ENCODE measurements at places on chromosomes 1 and 21.

DNA sequence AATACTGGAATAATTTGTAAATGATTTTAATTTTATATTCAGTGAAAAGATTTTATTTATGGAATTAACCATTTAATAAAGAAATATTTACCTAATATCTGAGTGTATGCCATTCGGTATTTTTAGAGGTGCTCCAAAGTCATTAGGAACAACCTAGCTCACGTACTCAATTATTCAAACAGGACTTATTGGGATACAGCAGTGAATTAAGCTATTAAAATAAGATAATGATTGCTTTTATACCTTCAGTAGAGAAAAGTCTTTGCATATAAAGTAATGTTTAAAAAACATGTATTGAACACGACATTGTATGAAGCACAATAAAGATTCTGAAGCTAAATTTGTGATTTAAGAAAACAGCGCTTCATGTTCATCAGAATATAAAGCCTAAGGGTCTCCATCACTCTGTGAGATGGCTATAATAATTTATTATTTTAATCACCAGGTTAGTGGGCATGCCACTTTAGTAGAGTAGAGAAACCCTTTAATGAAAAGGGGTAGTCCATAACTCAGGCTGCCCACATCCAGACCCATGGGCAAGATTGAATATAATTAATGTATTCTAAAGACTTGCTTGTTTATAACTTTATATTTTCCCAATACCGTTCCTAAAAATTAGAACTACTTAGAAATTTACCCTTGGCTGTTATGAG is 3.2 kb downstream of the CCN1 start:
- no peak for DNase-seq

DNA sequence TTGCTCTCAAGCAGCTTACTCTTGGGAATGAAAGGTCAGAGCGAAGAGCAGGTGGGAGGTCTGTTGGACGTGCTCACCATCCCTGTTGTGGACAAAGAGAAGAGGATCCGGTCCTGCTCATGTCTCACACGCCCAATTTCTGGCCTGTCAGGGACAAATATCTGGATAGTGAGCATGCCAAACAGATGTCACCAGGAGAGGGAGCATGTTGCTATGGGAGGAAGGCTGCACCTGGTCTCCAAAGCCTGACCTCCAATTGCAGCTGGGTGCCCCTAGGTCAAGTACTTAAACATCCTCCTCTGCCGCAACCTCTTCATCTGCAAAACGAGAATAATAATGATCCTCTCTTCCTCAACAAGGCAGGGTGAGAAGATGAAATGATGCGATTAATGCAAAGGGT is 53.4 kb downstream of the DMRTA2 start:
- peak; percentile 7 for DNase-seq

DNA sequence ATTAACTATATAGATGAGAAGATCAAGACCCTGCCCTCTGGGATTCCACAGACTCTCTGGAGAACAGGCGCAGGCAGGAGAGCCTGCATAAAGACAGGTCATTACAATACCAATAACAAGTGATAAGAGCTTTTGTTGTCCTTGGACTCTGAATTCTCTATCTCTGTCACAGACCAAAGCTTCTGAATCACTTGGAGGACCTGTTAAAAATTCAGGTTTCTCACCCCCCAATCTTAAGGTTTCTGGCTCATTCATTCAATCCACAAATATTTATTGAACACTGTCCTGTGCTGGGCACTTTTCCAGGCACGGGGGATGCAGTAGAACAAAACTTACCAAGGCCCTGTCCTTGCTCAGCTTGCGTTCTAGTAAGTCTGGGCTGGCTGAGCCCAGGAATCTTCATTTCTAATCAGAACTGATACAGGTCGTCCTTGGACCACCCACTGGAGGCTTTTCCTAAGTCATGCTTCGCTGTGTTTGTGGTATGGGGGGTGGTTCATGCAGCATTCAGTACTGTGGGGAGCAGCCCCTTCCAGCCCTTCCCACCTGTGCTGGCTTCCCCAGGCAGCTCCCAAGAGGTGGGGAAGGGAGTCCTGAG is 1.4 kb downstream of the EFNA4 start:
- no peak for DNase-seq

- DNase-seq, result peak; percentile 21
Measured at GRCh38 chr1:64135462-64136223, 67.8 kb upstream of the UBE2U start.

GRCh38 chr1:226590614-226591013 is 42.0 kb downstream of the STUM start:
- DNase-seq, result no peak

DNA sequence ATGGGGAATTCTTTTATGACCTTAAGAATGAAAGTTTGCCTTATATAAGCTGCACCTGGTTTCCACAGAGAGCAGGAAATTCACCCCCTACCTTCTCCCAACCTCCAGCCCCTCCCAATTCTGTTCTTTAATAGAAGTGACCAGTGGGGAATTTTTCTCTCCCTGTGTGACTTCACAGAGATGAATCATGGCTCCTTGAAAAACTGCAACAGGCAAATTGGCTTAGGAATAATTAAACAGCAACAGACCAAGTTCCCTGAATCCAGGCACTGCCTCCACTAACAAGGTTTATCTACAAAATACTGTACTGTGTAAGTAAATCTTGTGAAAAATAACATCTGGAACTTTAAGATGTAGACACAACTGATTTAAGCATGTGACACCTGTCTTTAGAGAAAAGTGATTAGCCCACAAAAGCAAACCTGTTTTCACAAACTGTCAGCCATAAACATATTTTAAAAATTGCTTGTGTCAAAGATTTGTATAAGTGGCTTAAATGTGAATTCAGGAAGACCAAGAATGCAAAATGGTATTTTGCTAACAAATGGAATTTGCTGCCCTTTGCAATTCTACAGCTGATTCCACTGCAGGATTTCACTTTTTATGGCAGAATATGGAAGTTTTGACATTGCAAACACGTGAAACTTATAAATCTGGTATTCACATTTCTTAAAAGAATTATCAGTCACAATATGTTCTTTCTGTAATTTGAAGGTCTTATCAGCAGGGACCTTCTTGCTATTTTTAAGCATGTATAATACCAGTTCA is 54.0 kb downstream of the ALG14 start:
- DNase-seq, result peak; percentile 38

DNA sequence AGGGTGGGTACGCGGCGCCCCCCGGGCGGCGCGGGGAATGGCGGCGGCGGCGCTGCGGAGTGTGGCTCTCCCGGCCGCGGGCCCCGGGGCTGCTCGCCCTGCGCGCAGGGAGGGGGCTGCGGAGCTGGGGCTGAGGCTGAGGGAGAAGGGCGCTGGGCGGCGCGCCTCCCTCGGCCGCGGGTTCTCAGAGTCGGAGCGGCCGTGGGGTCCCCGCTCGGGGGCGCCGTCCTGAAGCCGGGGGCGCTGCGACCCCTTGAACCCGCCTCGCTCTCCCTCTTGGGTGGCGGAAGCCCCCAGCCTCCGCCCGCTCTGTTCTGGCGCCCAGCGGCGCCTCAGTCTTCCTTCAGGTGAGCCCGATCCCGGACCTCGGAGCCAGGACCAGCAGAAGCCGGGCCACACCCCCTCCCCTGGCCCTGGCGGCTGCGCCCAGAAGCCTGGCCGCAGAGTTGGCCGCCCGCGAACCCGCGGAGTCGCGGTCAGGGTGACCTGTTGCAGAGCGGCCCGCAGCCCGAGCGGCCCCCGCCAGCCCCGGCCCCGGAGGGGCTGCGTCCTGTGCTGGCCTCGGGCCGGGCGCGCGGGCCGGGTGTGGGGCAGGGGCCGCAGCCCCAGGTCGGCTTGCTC is 532 bp downstream of the RALGPS2 start:
- DNase-seq, result peak; percentile 45

GRCh38 chr1:22673486-22674409 is 20.7 kb downstream of the C1QB start:
- peak; percentile 84 for DNase-seq

GRCh38 chr1:101444381-101444780 is 207.6 kb downstream of the S1PR1 start:
- DNase-seq, result no peak

- peak; percentile 78 for DNase-seq
Measured at GRCh38 chr1:161200992-161201835, 953 bp upstream of the NDUFS2 start.

- no peak for DNase-seq
Measured at GRCh38 chr1:47742890-47743760, 254.1 kb downstream of the TRABD2B start.

DNA sequence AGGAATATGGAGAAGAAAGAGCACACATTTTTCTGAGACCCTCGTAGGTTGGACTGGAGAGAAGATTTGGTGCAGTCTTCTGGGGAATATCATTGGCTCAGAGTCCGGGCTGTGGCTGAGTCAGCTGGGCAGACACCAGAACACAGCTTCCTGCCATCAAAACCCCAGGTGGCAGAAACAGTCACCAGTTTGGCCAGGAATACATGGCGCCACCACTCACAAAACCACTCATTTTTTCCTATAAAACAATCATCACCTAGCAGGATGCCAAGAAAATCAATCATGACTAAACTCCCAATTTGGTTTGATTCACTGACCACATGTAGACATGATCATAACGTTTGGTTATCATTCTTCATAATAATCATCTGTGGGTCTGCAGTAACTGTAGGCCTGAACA is 178.1 kb upstream of the PBX1 start:
- DNase-seq, result peak; percentile 19

- DNase-seq, result no peak
Measured at GRCh38 chr1:170150016-170150415, 4.3 kb downstream of the NTMT2 start.

DNA sequence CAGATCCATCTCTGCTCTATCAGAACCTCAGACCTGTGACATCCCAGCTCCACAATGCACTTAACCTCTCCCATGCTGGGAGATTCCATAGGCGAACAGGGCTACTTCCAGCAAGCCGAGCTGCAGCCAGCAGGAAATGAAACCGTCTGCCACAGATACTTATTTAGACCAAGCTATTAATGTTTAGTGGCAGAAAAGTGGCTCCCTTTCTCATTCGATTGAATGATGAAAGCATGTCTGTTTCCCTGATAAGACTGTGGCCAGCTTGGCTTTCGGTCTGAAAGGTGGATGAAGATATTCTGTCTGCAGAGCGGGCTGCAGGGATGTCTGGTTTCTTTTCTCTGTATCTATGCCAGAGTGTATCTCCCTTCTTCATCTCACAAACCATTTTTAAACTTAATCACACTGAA is 146.4 kb downstream of the GREM2 start:
- DNase-seq, result peak; percentile 19

GRCh38 chr1:172720339-172720738 is 61.4 kb downstream of the FASLG start:
- no peak for DNase-seq

GRCh38 chr1:109399326-109399957 is 1.7 kb upstream of the SORT1 start:
- DNase-seq, result peak; percentile 77

- DNase-seq, result peak; percentile 18
Measured at GRCh38 chr1:182662121-182662890, 22.1 kb downstream of the RGS8 start.

DNA sequence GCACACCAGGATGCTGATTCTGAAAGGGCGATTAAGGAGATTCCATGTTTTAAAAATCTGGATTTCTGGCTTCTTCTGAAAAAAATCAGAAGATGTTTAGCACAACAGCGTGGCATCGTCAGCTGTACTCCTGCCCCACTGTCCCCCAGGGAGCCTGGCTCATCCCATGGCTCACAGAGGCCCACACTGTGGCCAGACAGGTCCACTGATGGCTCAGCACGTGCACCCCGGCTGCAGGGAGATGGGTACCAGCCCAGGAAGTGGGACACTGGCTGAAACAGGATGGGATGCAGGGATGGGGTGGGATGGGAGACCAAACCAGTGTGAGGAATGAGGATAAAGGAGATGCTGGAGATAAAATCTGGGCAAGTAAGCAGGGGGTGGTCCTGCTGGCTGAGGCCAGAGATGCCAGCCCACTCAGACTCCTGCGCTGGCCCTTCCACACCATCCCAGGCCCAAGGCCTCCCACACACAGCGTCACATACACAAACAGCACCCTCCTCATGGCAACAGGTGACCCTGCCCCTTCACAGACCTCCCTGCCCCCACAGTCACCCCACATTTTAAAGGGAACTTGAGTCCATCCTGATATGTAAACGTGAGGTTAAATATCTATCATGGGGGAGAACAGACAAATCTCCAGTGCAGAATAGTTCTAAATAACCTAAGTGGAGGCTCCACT is 23.9 kb upstream of the SAMD11 start:
- DNase-seq, result no peak

DNA sequence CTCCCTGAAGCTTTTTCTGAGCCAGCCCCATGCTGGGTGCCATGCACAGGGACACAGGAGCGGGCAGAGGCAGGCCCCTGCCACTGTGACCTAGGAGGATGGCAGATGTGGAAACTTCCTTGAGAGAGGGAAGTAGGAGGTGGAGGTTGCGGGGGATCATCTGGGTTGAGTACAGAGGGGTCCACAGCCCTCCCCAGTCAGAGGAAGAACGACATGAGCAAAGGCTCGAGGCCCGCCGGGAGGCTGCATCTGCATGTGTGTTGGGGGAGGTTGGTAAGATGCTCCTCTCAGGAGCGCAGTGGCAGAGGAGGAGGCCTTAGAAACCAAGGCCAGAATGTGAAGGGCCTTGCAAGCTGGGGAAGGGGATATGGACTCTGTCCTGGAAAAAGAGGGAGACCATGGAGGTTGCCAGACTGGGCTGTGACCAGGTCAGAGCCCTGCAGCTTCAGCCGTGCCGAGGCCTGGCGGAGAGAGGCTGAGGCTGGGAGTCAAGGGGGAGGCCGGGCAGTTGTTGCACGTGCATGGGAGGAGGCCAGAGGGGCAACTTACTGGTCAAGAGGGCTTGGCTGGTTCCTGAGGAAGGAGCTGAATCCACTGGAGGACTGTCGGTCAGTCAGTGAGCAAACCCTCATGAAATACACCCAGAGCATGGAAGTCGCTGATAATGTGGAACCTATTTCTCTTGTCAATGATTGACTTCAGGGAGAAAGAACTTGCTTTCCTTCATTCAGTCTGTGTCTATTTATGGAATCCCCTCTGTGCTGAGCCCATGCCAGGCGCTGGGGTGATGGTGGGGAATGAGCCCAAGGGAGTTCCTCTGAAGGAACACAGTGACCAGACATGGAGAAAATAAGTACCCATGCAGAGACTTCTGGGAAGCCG is 31.7 kb downstream of the A3GALT2 start:
- no peak for DNase-seq

DNA sequence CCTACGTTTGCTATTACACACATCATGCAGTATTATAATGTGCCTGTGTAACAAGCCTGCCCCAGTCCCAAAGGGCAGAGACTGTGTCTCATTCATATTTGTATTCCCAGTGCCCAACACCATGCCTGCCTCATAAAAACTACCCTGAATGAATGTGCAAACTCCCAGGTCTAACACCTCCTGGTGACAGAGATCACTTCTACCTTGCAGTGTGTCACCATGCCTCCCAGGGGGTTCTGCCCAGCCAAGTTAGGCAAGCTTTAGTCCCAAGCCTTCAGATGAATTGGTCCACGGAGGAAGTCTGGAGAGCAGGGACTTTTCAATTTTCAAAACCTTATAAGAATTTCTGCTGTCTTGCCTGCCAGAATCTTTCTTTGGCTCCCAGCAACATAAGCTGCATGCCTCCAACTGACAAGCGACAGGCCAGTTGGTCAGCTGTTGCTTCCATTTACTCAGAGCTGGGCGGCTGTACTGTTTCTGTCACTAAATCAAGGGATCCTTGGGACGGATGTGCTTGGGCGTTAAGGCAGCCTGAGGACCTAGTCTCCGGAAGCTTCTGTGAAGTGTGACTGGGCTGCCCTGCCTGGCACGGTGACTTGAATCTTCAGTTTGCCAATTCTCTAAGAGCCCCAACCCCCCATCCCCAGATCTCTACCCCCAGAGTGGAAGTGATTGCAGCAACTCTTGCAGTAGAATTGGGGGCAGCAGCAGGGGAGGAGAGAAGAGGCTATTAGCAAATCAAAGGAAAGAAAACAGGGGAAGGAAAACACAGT is 1.2 kb downstream of the RXRG start:
- DNase-seq, result no peak

GRCh38 chr1:216221260-216221700 is 202.0 kb downstream of the USH2A start:
- peak; percentile 87 for DNase-seq

Measured in choroid plexus epithelial cell (primary cell).